MM.1S (cell line): ENCODE measurements at places on chromosomes 16 and 17.

DNA sequence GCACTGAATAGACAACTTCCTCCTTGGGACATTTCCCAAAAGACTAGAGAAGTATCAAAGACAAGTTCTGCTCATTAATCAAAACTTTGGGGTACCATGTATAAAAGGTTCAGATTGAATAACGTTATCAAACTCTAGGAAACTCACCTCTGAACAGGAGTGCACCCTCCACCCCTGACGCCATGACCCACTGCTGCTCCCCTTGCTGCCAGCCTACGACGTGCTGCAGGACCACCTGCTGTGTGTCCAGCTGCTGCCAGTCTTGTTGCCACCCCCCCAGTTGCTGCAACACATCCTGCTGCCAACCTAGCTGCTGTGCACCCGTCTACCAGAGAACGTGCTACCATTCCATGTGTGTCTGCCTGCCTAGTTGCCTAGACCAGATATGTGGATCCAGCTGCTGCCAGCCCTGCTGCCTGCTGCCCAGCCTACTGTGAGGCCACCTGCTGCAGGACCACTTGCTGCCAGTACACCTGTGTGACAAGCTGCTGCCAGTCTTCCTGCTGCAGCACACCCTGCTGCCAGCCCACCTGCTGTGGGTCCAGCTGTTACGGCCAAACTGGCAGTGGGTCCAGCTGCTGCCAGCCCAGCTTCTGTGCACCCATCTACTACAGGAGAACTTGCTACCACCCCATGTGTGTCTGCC, 13.8 kb upstream of the KRTAP9-2 start:
- DNase-seq, result peak; percentile 37

GRCh38 chr17:7956228-7956965, 24.4 kb downstream of the CNTROB start:
- no peak for DNase-seq

DNA sequence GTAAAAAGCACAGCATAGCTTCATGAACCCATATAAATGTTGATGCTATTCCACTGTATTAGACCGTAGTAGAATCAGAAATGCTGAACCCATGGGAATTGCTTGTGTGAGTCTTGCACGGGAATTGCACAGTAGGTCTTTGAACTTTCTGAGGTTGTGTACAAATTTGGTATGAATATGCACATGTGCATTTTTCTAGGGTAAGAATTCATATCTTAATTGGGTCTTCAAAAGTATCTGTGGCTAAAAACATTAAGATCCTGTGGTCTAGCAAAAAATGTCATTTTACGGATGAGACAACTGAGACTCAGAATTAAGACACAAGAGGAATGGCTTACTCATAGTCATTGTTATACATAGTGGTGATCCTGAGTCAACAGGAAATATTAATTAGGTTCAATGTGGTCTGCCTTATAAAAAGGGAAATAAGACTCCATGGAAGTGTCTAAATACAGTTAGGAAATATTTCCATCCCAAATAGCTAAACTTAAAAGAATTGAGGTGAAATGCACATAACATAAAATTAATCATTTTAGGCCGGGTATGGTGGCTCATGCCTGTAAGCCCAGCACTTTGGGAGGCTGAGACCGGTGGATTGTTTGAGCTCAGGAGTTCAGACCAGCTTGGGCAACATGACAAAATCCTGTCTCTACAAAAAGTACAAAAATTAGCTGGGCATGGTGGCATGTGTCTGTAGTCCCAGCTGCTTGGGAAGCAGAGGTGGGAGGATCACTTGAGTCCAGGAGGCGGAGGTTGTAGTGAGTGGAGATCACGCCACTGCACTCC, 22.8 kb downstream of the TAOK1 start:
- DNase-seq, result no peak

DNA sequence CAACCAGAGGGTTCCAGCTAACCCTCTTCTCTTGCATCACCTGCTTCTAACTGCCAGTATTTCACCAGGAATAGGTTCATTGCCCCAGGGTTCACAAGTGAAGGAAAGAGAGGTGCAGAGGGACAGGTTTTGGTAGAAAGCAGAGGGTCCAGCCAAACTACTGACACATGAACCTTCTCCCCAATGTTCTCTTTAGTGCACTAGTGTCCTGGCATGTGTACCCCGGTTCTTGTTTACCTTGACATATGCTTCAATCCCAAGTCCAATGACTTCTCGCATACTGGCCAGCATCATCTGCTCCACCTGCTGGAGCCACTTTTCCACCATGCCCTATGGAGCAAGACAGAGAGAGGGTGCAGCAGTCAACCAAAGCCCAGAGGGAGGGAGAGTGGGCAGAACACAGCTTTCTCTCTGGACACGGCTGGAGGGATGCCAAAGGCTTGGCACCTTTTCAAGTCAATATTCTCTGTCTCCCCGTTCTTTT, 90.6 kb downstream of the DNAH3 start:
- no peak for DNase-seq

DNA sequence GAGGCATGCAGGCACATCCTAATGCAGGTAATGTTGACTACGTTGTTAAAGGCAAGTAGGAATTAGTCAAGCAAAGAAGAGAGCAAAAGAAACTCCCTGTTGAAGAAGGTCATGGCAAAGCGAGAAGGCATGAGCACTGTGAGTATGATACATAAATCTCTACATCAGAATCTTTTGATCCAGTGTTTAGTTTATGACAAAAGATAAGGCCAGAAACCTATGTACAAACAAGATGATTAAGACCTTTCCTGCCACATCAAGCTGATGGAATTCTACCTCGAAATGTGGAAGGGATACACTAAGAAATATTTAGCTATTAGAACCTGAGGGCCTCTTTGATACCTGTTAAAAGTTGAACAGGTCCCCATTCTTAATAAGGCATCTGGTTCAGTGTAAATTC, 20.2 kb downstream of the SYCE1L start:
- no peak for DNase-seq

GRCh38 chr17:82105882-82106687, 8.0 kb upstream of the FASN start:
- DNase-seq, result peak; percentile 86
